Spleen (tissue), 13 donors: ENCODE measurements at places on chromosomes 1 and 21.

DNA sequence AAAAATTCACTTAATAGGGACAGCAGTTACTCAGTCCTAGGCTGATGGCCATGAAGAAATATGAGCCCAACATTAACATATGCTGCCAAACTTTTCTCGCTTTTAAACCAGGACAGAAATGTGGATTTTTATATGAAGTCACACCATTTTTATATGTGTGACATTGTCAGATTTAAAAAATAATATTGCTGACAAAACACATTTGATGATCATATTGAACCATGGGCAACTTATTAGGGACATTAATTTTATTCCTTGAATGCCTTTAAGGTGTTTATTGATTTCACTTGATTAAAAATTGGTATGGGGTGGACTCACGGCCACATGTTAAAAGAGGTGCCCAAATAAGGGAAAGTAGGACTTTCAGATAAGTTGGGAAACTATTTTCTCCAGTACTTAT lies 58.6 kb downstream of the RPRD2 start:
- no peak for DNase-seq

DNA sequence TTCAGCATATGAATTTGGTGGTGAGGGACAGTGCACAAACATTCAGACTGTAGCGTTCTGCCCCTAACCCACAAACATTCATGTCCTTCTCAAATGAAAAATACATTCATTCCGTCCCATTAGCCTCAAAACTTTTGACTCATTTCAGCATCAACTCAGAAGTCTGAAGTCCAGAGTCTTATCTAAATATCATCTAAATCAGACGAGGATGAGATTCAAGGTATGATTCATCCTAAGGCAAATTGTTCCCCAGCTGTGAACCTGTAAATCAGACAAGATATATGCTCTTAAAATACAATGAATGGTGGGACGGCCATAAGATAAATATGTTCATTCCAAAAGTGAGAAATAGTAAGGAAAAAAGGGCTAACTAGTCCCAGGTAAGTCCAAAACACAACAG lies 1195.6 kb upstream of the ADGRL4 start:
- no peak for DNase-seq

GRCh38 chr1:109959632-109959973 lies 25.0 kb upstream of the AHCYL1 start:
- no peak for DNase-seq

GRCh38 chr1:17516303-17517214 lies 22.9 kb upstream of the ARHGEF10L start:
- no peak for DNase-seq

GRCh38 chr1:12113433-12114339 lies 50.6 kb downstream of the TNFRSF8 start:
- DNase-seq: peak; percentile 28

GRCh38 chr1:211699059-211699458 lies 23.6 kb upstream of the NEK2 start:
- no peak for DNase-seq

GRCh38 chr1:209409780-209410179 lies 173.7 kb upstream of the CAMK1G start:
- DNase-seq: no peak

GRCh38 chr1:50454911-50455310 lies 31.7 kb upstream of the DMRTA2 start:
- no peak for DNase-seq

DNA sequence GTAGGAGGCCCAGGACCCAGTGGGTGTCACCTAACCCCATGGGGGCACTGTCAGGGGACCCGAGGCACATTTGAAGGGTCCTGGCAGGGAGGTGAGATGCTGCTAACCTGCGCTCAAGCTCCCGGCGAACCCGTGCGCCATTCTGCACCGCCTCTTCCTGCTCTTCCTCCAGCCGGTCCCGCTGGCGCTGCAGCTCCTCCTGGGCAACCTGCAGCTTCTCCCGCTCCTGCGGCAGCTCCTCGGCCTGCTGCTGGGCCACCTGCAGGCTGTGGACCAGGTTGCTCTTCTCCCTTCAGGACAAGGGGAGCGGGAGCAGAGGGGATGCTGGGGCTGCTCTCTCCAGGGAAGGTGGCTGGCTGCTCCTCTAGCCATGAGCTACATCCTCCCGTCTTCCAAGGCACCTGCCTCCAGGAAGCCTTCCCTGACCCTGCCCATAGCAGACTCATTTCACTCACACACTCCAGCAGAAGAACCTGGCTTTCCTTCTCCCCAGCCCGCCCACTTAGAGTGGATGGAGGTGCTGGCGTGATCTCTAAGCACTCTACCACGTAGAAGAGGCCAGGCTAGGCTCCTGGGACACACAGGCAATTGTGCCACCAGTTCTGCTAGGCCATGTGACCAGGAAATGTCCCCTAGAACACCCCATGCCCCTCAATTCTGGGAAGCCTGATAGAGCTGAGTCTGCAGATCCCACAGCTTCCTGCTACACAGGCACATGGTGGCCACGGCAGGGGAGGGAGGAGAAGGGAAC lies 15.2 kb upstream of the NBPF1 start:
- peak; percentile 83 for DNase-seq

- no peak for DNase-seq
Measured at GRCh38 chr1:58000116-58000515, 546.4 kb downstream of the OMA1 start.

DNA sequence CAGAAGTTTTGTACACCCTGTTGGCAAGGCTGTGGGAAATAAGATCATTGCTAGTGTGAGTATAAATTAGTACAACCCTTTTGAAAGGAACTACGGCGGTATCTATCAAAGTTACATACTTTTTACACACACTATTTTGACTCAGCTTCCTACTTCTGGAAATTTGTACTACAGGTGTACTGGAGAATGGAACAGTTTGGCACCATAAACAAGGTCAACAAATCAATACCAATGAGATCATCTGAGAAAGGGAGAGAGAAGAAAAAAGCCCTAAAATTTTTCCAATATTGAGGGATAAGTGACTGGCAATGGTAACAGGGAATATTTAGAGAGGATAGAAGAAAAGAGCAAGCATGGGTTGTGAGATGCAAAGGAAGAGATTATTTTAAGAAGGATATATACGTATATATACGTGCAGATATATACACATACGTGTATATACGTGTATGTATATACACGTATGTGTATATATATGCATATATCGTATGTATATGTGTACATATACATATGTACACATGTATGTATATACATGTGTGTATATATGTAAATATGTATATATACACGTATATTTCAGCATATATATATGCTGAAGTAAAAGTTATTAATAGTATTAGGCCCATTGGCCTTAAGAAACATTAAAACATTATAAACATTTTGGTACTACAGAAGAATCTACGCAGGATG lies 27.6 kb downstream of the KLHL20 start:
- no peak for DNase-seq

DNA sequence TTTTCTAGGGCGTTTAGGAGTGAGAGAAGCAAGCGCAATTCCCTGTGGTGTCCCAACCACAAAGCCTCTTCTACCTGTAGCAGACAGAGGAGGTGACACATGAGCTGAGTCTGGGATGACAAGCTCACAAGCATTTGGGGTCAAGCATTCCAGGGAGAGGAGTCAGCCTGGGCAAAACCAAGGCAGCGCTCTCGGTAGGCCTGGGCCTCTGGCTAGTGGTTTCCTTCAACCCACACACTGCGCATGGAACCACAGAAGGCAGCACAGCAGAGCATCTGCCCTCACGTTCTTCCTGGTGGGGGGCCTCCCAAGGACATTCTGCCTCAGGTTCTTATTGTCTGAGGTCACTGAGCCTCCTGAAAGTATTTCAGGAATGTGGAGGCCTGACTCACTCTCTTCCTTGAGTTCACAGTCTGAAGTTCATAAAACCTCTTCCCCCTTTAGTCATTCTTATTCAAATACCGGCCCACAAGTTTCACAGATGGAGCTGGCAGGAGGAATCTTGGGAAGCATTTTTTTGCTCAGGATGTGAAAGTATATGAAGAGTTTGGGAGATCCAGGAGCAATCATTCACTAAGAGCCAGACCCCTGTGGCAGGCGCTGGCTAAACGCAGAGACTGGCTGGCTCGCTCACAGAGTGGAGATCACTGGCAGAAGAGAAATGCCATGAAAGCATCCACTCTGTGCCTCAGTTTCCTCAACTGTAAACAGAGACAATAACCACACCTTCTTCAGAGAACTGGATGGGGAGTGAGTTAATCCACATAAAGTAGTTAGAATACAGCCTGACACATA lies 26.8 kb downstream of the CCN1 start:
- no peak for DNase-seq

DNA sequence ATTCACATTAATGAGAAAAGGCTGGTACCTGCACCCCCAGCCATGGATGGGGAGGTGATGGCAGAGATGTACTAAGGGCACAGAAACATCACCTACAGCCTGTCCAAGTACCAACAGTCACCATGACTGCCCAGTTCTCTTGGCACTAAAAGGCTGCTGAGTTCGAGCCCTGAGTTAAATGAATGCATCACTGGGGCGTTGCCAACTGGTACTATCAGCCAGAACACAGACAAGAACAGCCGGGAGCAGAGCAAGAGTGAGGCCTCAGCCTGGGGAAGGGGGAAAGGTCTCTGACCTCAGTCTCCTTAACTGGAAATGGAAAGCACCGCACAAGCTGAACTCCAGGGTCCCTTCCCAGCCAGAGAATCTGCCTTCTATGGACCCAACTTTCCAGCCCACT lies 60.5 kb downstream of the GLIS1 start:
- no peak for DNase-seq

DNA sequence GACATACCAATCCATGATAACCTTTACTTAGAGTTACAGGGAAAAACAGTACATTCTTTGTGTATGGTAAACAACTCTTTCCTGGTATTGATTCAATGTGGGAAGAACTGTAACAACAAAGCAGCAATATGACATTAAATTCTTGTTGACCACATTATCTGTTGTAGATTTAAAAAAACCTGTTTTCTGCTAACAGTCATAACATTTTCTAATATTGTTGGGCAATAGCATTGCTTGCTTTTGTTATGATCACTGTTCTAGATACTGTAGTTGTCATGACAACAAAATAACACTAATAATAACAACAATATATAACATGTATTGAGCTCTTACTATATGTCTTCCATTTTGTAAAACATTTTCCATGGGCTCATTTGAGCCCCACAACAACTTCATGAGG lies 54.2 kb downstream of the PDE4B start:
- no peak for DNase-seq

DNA sequence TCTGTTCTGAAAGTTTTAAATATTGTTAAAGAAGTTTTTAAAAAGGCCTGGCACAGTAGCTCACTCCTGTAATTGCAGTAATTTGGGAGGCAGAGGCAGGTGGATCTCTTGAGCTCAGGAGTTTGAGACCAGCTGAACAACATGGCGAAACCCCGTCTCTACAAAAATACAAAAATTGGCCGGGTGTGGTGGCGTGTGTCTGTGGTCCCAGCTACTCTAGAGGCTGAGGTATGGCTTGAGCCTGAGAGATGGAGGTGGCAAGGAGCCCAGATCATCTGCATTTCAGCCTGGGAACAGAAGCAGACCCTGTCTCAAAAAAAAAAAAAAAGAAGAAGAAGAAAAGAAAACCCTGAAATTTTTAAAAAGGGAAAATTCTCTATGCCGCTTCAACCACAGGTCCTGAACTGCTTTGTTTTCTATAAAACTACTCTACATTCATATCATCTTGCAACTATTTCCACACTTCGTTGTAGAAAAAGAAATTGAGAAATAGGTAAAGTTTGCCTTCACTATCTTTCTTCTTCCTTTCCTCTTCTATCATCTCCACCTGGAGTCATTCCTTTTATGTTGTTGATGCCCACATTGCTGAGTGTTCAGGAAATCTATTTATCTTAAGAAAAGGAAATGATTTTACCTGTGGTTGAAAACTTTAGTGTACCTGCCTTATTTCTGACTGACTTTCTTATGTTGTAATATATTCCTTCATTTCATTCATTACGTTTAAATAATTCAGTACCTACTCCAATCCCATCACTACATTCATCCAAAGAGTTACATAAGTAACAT lies 1.7 kb downstream of the ATP6V1G3 start:
- no peak for DNase-seq

- DNase-seq: no peak
Measured at GRCh38 chr1:246722720-246723119, 1.5 kb upstream of the SCCPDH start.

DNA sequence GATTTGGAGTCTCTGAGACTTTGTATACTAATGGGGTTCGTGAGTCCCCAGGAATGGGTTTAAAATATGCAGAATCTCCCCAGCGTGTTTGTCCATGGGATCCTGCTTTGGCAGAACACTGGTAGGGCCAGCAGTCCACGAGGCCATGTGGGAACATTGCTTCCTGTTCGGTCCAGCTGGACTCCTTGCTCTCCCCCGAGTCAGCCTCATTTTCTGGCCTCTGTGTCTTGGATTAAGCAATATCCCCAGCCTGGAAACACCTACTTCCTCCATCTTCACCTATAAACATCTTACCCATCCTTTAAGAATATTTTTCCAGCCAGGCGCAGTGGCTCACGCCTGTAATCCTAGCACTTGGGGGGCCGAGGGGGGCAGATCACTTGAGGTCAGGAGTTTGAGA lies 142.4 kb downstream of the NAV1 start:
- DNase-seq: no peak

GRCh38 chr1:94686882-94687281 lies 133.3 kb upstream of the SLC44A3 start:
- no peak for DNase-seq

- no peak for DNase-seq
Measured at GRCh38 chr1:227728892-227729143, 6.3 kb downstream of the JMJD4 start.

DNA sequence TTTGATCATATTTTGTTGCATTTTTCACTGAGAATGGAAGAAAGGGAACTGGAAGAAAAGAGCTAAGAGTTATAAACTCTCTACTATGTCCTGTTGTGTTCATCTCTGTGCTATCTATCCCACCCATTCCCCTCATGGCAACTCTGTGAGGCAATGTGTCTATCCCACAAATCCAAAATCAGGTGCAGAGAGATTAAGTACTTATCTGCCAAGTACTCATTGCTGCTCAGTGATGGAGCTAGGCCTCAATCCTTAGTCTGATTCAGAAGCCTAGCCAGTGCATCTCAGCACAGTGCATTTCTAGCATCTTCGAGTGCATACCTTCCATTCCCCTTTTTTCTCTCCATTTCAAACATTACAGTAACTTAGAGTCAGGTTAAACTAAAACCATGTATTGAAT lies 270.6 kb downstream of the TPR start:
- no peak for DNase-seq

DNA sequence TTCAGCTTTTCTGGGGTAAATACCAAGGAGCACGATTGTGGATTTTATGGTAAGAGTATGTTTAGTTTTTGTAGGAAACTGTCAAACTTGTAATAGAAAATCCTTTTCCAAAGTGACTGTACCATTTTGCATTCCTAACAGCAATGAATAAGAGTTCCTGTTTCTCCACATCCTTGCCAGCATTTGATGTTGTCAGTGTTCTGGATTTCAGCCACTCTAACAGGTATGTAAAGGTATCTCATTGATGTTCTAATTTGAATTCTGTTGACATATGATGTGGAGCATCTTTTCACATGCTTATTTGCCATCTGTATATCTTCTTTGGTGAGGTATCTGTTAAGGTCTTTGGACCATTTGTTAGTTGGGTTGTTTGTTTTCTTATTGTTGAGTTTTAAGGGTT lies 50.3 kb upstream of the RGS2 start:
- DNase-seq: no peak
